Activated CD8-positive, alpha-beta memory T cell treated with anti-CD3 and anti-CD28 coated beads, Interleukin-2, amount 50 U/mL, for 48 hours (primary cell): ENCODE measurements at places on chromosomes 1 and 21.
A peak's percentile ranks its signal among the peaks of the same experiment; 100 is the strongest.

DNA sequence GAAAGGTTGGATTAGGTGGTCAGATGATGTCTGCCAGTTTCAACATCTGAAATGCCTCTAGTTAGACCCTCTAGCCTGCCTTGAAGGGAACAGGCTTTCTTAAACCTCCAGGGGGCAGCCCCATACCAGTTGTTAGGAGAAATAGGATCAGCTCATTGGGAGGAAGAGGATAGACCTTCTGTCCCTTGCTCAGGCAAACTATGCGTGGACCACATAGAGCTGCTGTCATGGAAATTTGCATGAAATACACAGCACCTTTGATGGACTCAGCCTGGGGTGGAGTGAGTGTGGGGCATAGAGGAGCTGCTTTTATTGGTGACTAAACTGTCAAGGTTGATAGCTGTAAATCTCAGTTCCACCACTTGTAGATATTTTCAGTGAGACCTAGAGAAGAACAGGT is 38.4 kb upstream of the SPAG17 start:
- DNase-seq = no peak

GRCh38 chr1:212648431-212648830 is 39.9 kb downstream of the ATF3 start:
- no peak for DNase-seq

GRCh38 chr1:208835781-208836180 is 591.6 kb upstream of the PLXNA2 start:
- DNase-seq = no peak

DNA sequence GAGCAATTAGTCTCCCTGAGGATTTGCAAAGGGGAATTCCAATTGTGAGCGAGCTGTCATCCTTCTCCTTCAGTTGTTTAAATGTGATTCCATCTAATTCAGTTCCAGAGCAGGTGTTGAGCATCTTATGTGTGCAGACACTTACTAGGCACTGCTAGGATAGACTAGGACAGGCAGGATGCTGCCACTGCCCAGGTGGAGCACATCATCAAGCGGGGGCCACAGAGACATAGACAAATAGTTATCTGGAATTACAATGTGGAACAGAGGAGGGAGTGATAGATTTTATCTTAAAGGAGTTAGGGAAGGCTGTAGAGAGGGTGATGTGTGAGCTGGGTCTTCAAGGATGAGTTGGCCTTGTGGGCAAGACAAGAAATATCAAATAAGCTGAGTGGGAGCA is 55.9 kb downstream of the CDC7 start:
- no peak for DNase-seq

DNA sequence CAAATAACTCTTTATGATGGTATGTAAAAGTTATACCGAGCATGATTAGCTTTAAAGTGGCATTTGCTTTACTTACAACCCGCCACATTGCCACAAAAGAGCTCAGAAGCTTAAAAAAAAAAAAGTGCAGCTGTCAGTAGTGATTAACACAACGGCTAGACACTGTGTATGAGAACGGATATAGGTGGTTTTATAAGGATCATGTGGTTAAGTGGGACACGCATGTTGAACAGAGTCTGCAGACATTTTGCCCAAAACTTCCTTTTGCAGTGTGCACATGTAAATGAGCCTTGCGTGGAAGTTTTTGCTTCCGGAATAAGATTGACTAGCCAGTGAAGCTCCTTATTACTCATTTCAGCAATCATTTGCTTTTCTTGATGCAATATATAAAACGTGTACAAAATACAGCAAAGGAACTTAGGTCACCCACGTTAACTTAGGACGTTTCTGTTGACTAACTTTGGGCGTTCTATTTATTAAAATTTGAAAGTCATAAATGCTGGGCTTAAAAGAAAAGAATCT is 58.7 kb upstream of the RGS1 start:
- no peak for DNase-seq

GRCh38 chr1:66599346-66599745 is 65.4 kb downstream of the SGIP1 start:
- DNase-seq = no peak

DNA sequence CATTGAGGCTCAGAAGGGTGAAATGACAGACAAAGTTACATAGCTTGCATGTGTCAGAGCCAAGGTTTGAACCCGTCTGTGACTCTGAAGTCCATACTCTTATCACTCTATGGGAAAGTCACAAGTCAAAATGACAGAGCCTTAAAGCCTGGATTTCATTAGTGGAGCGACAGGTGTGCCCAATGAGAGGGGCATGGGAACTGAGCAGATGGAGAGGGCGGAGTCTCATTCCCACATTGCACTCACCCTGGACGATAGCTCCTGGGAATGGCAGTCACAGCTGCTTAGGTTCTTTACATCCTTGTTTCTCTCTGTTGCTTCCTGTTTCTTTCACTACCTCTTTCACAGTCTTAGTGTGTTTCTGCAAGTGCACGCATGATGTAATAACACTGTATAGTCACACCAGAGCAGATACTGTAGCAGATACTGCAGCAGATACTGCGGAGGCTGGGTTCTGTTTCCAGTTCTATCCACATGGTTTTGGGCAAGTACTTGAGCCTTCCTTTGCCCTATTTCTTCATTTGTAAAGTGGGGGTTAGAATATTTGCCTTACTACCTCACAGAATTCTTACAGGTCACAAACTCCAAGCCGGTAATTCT is 127.2 kb downstream of the ZSCAN20 start:
- no peak for DNase-seq

DNA sequence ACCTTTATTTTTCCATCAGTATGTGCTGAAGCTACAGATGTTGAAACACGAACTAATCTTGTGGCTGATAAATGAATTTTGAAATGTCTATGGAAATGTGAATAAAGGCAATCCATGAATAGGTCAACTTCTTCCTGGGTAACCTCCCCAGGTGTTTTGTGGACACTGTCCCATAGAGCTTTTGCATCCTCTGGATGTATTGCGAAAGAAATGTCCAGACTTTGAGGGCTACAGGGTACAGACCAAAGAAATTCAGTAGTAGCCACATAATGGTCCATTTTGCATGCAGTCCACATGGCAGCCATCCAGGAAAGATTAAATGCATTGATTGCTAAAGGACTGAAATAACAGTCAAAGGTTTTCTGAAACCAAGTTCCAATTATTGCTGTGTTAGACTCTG is 21.5 kb upstream of the DARS2 start:
- DNase-seq = no peak

GRCh38 chr1:102799496-102799895 is 308.8 kb downstream of the COL11A1 start:
- DNase-seq = no peak

- peak; percentile 49 for DNase-seq
Observed at GRCh38 chr21:36697851-36698384, 997 bp upstream of the SIM2 start.

DNA sequence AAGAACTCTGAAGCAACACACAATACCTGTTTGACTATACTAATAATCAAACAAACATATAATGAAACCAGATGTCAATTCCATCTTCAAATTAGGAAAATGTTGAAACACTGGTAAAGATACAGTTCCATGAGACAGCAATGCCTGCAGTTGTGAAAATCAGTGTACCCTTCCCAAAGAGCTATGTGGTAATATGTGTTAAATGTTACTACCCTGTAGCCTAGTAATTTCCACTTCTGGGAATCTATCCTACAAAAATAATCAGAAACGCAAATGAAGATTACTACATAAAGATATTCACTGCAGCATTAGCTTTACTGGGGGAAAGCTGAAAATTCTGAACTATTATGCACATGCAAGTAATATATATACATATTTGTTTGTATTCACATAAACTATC is 16.9 kb downstream of the GLIS1 start:
- no peak for DNase-seq
